ENCODE measurements at places on chromosomes 6 and 20.

- no peak for DNase-seq
These were observed 1.2 kb downstream of the SLC2A4RG start for GRCh38 chr20:63740627-63741353.

DNA sequence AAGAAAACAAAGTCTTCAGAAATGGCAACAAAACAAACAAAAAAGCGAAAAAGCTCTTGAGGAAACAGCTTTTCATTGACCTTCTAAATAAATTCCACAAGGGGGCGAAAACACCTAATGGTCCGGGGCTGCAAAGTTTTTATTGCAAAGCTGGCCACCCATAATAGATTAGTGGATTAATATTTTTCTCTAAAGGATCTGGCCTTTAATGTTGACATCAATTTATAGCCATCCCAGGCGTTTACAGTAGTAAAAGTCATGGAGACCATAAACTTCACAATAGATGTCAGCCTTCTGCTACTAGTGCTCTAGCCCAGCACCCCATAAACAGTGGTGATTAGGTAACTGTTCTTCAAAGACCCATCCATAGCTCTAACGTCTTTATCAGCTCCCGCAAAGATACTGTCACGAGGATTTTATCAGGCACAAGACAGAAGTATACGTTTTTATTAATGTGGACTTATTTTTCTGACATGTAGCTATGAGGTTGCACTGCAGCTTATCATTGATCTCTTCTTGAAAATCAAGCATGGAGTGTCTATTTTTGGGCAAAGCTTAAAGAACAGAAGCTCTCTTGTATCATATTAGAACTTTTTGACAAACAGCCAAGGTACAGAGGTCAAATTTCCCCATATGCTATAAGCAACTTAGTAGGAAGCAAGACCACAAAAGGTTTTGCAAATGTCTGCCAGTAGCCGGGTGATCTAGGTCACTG is 4.7 kb downstream of the CITED2 start:
- DNase-seq = no peak

GRCh38 chr6:144008120-144008811 is at the start of gene PLAGL1:
Gene PLAGL1, minus strand, starts transcription at chr6:144008259. Its CDS starts 60,123 bp downstream, at chr6:143948136.
- DNase-seq = no peak

DNA sequence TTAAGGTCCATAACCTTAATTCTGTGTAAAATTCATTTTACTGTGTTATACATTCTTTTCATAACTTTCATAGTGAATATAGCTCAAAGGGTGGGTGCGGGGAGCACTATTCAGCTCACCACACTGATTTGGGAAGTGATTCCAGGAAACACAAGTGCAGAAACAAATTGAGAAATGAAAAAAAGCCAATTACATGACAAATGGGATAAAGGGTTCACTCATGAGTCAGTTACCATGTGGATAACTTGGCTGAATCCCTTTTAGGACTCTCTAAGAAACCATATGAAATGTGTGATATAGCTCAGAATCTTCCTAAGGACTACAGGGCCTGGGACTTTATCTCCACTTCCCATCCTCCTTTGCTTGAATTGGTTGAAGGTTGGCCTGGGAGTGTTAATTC is 3.1 kb upstream of the BTN2A1 start:
- DNase-seq = no peak
